Left ventricle myocardium inferior (tissue), 1 donor: ENCODE measurements at places on chromosomes 11 and 22. TPM values are rescaled to one million over a fixed set of nuclear protein-coding genes. Genes with fewer than 3 reads are reported as not detected.

DNA sequence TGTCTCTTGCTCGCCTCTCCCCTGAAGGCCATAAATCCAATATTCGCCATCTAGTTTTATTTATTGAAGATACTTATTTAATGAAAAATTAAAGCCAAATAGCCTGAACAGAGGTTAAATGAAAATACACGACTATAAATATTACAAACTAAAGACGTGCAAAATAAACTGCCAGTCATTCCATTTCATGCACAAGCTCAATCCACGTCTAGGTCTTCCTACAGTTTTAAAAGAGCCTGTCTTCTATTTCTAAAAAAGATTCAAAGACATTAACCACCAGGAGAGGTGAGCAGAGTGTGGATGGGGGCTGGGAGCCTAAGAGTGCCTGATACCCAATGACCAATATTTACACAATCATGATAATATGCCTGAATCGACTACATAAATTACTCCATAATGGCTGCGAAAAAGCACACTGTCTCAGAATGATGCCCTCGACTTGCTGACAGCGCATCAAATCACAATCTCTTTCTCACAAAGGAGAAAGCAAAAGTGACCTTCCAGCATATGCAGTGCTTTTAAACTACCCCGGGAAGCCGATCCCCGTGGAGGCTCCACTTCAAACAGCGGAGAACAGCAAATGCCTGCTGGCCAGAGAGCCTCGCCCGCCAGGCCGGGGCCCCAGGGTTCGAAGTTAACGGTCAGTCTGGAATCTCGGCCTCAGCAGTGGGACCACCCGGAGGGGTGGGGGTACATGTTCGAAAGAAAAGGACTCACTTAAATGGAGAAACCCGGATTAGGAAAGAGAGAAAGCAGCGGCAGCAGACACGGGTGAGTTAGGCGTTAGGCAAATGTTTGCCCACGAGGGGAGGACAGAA, 1.7 kb downstream of the FCHSD2 start:
- DNase-seq, result peak; percentile 40

GRCh38 chr22:25223269-25223850, 3.9 kb downstream of the CRYBB2 start:
- DNase-seq, result no peak

DNA sequence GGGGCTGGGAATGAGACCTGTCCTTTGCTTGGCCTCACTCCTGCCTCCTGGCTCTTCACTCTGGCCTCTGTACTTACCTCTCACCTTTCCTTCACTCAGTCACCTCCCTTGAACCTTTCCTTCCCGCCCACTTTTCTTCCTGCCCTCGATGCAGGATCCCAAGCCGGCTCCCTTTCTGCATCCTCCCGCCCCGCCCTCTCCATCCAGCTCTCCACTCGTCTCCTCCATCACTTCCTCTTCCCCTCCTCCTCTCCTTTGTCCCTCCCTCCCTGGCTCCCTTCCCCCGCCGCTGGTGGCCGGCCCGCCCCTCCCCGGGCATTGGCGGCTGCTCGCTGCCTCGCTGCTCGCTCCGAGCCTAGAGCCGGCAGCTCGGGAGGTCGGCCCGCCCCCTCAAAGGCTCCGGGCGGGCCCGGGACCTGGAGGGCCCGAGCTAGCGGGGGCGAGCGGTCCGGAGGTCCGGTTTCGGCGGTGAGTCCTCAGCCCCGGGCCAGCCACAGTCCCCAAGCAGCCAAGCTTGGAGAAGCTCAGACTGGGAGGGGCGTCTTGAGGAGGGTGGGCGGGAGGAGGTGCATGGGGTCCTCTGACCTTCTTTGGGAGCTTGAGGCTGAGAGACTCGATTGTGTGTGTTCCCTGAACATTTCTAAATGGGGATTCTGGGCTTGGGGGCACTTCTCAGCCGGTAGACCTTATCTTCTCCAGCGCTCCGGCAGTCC, 13.8 kb downstream of the PHLDB1 start:
- DNase-seq, result peak; percentile 90

DNA sequence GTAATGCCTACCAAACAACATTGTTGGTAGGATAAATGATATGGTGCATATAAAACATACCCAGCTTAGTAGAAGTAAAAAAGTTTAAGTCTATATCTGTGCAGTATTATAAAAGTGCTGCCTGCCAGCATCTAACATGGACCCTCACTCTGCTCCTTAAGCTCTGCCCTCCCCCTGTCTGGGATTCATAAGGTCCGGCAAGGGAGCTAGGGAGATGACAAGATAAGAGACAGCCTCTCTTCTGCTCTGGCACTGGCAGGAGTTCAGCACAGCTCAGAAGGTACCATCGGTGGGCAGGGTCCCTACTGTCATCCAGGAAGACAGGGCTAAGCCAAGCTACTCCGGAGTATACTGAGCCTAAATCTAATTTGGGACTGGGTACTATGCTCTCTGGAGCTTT, 42.8 kb downstream of the TRIM66 start:
- DNase-seq, result no peak

GRCh38 chr11:95993438-95994298, 69.8 kb upstream of the MTMR2 start:
- no peak for DNase-seq

The PRR33 gene
- 2.4 TPM for total RNA-seq

DNA sequence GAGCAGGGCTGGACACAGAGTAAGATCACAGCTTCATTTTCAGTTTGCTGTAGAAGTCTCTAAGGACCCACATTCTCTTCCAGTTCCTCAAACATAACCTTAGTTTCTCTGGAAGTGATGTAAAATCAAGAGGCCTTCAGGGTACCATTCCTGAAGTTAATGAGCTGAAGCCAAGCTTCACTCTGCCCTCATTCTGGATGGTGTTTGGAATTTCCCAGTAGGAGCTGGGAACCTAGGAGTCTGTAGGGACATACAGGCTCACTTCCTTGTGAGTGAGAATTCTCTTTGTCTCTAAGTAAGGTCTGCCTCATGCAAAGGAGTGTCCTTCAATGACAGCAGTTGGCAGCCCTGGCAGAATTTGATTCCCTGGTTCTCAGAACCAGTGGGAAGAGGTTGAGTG, 142.4 kb upstream of the NARS2 start:
- no peak for DNase-seq

The TRIM22 gene
- total RNA-seq, result 16.6 TPM

The MFNG gene
- 11.8 TPM for total RNA-seq

- peak; percentile 73 for DNase-seq
Observed at GRCh38 chr11:833114-833791, 501 bp downstream of the CD151 start.

The FGF3 gene
- total RNA-seq, result not detected

The TEAD1 gene
- 121 TPM for total RNA-seq

DNA sequence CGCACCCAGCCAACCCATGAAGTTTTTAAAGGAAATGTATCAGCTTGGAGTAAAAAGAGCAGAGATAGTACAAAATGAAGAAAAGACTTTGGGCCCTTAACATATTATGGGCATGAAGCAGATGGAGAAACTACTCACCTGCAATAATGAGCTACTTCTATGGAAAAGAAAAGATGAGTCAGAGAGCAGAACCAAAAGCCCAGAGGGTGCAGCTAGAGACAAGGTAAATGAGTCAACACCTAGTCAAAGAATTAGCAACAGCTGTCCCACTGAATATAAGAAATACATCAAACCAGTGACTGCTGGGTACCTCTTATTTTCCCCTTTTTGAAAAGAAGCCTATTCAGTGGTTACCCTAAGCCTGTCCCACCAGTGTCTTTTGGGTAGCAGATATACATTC, 61.8 kb downstream of the RPL27A start:
- no peak for DNase-seq

- no peak for DNase-seq
Observed at GRCh38 chr22:34814260-34815025, 251.5 kb upstream of the ISX start.

The LDLRAD3 gene
- 1.0 TPM for total RNA-seq

- no peak for DNase-seq
Observed at GRCh38 chr11:17954395-17955252, 58.2 kb downstream of the SERGEF start.

DNA sequence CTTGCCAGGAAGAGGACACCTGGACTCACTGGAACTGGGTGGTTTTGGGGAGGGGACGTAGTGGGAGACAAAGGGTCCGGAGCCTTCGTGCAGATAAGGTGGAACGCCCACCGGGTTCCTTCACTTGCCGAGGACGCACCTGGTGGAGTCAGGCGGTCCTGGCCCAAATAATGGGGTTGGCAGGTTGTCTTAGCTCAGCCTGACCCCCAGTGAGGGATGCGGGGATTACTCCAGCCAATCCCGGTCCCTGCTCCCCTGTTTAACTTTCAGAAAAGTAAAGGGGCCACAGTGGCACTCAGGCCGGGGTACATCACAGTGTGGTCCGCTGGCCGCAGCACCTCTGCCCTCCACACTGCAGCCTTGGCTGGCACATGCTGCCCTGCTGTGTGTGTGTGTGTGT, 18.0 kb downstream of the A4GALT start:
- DNase-seq, result no peak

The CATSPERZ gene
- not detected for total RNA-seq

DNA sequence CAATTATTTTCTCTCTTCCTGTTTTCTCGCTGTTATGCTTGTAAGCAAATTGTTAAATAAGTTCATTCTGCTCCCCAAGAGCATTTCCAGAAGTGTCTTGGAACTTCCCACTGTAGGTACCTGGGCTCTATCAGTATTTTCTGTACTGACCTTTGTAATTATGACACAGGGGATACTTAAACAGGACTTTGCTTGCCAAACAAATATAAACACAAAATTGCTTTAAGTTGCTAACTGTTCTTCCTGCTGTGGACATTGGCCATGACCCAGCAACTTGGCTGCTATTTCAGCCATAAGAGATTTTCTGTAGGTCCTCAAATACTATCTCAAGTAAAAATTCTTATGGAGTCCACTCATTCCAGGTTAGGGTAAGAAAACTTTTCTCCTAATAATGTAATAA, 30.1 kb downstream of the SYT9 start:
- no peak for DNase-seq
